ENCODE measurements at places on chromosomes 1 and 21.

- DNase-seq, result peak; percentile 45
Measured at GRCh38 chr1:93172778-93173177, 7.4 kb downstream of the TMED5 start.

DNA sequence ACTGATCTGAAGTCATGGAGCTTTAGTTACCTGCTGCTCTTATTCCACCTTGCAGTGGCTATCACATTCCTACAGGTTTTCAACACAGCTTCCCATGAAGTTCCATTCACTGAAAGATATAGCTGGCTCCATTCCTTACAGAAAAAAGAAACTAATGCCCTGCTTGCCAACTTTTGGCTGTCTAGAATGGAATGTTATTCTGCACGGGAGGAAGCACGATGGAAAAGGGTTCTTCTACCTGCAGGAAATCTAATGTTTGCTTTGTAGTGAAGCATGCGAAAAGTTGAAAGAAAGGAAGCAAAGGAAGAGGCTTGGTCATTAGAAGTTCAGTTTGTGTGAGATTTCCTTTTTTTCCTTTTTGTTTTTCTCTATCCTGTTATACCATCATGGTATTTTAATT is 32.6 kb downstream of the GIPC2 start:
- no peak for DNase-seq

GRCh38 chr1:33454646-33455282 is 17.7 kb upstream of the ZSCAN20 start:
- DNase-seq, result no peak

DNA sequence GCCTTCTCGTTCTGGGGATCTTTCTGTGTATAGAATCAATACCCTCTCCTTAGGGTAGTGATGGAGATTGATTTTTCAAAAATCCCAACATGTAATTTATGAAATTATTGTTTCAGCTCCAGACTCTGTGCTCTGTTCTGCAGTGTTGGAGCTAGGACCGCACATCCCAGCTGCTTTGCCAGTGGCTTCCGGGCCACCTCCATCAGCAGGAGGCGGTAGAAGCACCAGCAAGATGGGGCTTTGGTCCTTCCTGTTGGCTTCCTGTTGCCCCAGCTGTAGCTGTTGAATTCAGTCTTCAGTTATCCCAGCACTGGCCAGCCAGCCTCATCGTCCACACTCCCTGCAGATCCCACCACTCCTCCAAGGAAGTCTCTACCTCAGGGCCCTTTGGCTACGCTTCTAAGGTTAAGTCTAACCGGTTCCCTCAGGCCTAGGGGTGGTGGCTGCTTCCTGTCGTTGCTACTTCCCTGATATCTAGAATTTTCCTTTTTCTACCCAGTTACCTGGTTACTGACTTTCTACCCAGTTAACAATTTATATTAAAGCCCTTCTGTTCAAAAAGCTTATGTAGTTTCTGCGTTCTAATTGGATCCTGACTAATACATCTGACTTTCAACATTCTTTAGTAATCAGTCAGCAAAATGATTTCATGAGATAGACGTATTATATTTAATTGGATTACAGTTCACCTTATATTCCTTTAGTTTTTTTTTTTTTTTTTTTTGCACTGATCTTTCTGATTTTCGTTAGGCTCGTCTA is 24.6 kb downstream of the GALNT2 start:
- DNase-seq, result no peak

GRCh38 chr1:208347191-208347590 is 103.0 kb upstream of the PLXNA2 start:
- DNase-seq, result no peak

DNA sequence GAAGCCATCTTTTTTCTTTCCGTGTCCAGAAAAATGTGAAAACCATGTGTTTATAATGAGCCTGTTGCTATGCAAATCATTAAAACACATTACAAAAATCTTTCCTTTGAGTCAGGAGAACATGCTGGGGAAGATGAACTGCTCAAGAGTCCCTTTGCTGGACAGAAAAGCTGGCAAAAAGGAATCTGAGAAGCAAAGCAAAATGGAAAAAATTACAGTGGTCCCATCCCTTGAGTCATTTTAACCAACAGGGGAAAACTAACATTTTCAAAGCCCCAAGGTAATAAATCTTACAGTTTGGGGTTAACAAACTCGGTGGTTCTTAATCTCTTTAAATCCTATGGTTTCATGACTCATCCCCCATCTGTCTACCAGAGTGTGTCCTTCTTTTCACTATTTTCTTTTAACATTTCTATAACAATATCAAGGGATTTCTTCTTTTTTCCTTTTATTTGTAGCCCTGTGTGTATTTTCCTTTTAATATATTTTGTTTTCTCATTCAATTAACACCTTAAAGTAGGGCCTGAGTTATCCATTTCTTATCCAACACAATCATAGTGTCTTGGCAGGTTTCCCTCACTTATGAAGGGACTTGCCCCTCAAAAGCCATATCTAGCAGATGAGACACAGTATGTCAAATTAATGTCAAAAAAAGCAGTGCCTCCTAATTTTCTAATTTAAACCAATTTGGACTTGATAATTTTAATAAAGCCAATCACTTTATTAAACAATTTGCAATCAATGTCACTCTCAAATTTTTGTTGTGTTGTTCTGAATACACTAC is 105.4 kb downstream of the PTPN14 start:
- no peak for DNase-seq

Data from HAP-1 (cell line).